ENCODE measurements at places on chromosomes 6 and 20. TPM values are rescaled to one million over a fixed set of nuclear protein-coding genes. Genes with fewer than 3 reads are reported as not detected.
A peak's percentile ranks its signal among the peaks of the same experiment; 100 is the strongest.

GRCh38 chr6:36350082-36350481 is 13.4 kb upstream of the BNIP5 start:
- DNase-seq = no peak

- no peak for DNase-seq
Measured at GRCh38 chr6:134714113-134714512, 235.8 kb downstream of the ALDH8A1 start.

LAMA2 gene
- 30.8 TPM for total RNA-seq

ZNF831 gene
- not detected for total RNA-seq

DNA sequence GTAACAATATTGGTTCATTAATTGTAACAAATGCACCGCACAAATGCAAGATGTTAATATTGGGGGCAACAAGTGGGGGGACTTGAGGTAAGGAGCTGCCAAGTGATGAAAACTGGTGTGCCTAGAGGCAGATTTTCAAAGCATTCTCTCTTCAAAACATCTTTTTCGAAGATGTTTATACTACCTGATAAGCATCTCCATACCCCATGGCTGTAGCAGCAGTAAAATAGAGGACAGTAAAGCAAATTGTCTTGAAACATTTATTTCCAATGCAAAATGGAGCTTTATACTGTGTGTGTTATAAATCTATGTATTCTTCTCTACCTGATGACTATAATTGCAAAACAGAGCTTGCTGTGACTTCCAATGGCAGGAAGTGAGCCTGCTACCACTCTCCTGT is 42.5 kb downstream of the MYLIP start:
- no peak for DNase-seq

- DNase-seq = no peak
Measured at GRCh38 chr6:134472046-134472445, 154.1 kb upstream of the SGK1 start.

DNA sequence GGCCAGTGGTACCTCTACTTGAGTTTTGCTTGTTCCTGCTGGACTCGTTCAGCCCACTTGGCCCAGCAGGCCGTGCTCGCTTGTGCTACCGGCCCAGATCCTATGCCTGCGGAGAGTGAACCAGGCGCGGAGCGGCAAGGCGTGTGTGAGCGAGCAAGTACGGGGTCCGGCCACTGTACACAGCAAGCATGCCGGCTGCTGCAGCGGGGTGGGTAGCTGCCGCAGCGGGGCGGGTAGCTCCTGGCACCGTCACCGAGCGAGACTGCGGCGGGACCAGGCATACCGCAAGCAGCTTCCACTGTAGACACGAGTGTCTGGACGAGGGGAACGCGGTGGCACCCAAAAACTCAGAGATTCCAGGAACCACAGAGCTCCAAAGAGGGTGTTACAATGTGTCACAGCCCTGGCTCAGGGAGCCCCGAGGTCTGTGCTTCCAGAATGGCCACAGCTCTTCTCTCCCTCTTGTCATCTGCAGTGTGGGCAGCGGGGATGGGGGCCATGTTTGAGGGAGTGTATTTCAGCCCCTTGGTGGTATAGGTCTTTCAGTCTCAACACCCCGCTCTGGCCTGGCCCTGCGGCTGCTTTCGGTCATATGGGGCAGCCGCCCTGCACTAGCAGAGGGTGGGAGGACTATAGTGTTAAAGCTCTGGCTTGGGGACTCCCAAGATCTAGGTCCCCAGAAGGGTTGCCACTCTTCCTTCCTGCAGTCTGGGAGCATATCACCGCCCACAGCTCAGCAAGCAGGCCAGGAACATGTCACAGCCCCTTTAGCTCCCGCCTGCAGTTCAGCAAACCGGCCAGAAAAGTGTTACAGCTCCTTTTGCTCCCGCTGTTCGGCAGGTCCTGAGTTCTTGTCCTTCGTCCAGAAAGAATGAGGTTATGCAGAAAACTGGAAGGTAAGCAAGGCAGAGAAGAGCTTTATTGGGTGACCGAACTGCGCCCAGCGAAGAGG is 6.1 kb upstream of the RWDD1 start:
- DNase-seq = peak; percentile 26

- no peak for DNase-seq
Measured at GRCh38 chr6:144768551-144769075, 483.5 kb downstream of the UTRN start.

DNA sequence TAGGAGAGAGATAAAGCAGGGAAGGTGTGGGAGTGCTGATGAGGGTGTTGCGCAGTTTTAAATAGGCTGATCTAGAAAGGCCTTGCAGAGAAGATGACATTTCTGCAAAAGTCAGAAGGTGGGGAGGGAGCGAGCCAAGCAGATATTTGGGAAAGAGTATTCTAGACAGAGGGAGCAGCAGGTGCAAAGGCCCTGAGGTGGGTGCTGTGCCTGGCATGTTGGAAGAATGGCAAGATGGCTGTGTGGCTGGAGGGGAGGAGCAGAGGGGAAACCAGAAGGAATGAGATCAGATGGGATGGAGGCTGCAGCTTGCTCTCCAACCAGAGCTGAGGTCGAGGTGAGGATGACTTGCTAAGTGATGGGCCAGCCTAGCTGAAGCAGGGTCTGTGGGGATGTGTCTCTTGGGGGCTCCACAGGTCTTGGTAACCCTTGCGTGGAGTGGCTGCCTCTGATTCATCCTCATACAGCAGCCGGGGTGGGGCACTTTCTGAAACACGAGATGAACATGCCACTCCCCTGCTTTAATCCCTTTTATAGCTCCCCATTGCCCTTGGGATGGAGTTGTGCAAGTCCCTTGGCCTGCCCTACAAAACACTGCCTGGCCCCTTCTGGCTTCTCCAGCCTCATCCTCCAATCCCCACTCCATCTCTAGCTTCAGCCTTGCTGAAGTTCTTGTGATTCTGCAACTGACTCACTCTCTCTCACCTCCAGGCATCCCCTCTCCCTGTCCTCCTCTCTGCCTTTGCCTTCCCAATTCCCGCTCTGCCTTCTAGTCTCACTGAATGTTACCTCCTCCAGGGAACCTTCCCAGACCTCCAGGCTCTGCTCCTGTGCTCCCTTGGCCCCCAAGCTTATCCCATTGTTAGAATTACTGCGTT is 94.1 kb downstream of the CDH22 start:
- no peak for DNase-seq

DNA sequence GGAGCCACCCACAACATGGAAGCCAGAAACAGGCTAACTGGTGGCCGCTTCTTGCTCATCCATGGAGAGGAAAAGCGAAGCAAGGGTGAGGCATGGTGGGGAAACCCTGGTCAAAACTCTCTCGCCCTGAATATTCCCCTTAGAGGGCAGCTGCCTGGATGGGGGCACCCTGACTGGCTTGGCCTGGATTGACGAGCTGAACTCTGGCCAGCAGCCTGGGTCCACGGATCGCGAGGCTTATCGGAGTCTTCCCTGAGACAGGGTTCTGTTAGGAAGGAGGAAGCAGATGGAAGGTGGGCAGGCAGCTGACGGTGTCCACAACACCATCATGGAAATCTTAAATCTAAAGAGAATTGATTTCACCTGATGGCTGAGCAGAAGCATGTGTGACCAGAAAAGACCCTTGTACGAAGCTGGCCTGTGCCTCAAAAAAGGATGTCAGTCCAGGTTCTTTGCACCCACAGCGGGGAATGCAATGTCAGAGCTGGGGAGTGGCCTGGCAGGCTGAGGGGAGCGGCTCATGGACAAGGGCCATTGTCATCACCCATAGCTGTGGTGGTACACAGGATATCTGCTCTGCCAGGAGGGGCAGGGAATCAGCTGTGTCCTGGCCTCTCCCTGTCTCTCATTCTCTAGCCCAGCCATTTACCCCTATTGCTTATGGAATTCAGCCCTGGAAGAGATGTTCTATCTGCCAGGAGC is 109.4 kb upstream of the SNX9 start:
- DNase-seq = no peak

- no peak for DNase-seq
Measured at GRCh38 chr20:33322456-33322855, 39.4 kb downstream of the BPIFB1 start.

DNA sequence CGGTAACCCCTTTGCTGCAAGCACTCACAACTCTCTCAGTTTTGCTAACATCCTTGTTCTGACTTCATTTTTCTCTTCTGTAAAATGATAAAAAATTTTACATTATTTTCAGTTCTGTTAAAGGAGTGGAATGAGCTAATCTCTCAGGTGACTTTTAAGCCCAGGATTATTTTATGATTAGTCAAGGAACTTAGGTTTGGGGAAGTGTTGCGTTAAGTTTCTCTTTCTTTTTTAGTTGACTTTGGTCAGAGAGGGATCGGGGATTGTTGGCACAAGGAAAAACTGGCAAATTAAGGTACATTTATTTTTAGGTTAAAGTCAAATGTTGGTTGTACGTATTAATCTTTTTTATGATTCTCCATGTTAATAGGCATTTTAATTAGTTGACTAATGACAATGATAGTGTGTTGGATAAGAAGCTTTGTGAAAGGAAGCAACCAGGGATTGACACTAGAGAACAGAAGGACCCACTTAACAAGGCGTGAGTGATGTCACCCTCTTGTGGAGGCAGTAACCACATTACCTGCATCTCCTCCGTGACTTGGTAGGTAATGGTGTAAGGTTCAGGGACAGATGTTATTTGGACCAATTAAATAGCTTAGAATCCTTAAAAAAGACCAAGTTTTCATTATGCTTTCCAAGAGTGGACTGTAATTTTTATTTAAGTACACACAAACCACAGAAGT is 31.6 kb downstream of the CD83 start:
- DNase-seq = no peak

OR10C1 gene
- not detected for total RNA-seq

DNA sequence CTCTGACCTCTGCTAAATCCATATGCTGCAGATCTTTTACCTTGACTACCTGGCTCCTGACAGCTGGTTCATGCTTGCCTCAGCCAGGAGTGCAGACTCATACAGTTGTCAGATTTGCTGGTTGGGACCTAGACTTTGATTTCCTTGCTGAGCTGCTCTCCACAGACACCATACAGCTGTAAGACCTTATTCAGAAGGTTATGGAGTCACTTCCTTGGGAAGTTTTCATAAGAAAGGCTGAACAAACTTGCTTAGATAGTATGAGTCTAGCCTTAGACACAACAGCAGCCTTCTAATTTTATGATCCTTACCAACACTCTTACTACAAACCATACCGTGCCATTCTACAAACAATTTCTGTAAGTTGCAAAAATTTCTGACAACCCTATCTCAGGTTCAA is 102.9 kb downstream of the EDN1 start:
- DNase-seq = no peak

TTPAL gene
- 13.9 TPM for total RNA-seq

GRCh38 chr6:79506251-79506650 is 31.0 kb downstream of the LCA5 start:
- DNase-seq = no peak

IER3 gene
- total RNA-seq = 4.5 TPM

DNA sequence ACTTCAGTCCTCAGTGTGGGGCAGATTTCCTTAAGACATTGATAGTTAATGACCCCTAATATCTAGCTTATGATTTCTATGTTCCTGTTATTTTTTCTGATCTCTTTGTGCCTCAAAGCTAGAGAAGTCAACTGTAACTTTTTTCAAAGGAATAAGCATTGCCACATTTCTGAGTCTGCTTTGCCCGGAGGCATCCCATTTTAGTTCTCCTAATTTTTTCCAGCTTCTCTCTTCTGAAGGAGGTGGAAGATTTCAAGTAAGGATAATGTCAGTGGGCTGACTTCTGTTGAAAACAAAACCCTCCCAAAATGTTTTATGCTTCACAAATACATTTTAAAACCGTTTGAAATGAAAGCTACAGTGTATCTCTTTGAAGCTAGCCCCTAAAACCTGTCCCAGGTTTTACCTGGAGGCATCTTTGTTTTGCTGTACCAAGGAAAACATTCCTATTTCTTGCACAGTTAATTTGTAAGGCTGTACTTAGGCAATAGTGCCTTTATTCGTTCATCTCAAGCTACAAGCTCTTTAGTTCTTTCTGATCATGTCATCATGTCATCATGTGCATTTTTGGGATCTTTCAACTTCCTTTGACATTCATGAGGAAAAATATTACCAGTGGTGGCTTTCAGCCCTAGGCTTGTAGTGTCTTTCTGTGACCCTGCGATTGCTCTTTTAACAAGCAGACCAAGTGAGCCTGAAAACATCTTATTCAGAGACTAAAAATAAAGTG is 45.7 kb downstream of the TSPYL4 start:
- no peak for DNase-seq

IPCEF1 gene
- 4.4 TPM for total RNA-seq

DNA sequence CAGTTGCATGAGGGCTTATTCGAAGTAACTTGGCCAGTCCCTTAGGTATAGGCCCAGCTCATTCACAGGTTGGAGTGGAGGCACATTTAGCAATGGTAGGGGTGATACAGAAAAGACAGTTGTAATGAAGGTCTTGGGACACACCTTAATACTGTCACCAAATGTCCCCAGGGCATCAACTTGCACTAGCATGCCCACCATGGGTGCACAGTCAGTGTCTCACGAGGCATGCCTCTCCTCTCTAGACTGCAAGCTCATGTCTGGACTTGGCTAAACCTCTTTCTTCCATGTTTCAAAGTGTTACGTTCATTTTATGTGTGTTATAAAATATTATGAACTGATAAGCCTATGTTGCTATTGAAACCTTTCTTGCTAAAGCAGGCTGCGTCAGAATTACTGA is 124.0 kb upstream of the ECI2 start:
- no peak for DNase-seq

DNA sequence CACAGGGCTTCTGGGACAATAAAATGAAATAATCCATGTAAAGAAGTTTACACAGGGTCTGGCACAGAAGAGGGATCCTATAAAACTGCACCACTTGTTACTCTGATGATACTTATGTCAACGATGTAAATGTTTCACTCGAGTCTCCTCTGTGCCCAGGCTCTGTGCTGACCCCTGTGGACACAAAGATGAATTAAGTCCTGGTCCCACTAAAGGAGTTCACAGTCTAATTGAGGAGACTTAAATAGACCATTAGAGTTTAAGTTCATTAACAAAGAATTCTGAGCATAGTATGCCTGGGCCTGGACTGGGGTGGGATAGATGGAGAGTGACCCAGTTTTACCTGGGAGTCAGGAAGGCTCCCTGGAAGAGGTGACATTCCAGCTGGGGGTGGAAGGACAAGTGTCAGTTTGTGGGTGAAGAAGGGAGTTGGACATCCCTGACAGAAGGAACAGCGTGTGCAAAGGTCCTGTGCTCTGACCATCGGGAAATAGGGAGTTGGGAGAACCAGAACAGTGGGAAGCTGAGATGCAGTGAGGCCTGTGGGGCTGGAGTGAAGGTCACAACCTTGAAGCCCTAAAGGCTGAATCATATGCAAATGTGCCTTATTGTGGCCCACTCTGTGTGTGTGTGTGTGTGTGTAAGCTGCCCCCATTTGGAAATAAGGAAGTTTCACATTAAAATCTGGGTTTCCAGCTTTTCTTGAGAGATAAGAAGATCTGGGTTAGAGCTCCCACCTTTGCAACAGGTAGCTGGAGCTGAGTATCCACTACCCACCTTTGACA is 1.1 kb downstream of the OCSTAMP start:
- DNase-seq = no peak
